Testis (tissue), 5 donors: ENCODE measurements at places on chromosomes 3 and 15. TPM values are rescaled to one million over a fixed set of nuclear protein-coding genes. Genes with fewer than 3 reads are reported as not detected.

The NOX5 gene
- 7.9 TPM for polyA plus RNA-seq

The GP5 gene
- not detected for polyA plus RNA-seq

The PLCH1 gene
- 32.1 TPM for polyA plus RNA-seq

The DNAJC13 gene
- polyA plus RNA-seq: 16.8 TPM

The C3orf52 gene
- polyA plus RNA-seq: 5.7 TPM

The TRANK1 gene
- polyA plus RNA-seq: 7.5 TPM

The CHST13 gene
- polyA plus RNA-seq: 21.4 TPM

The GOLGA6L9 gene
- 10.1 TPM for polyA plus RNA-seq

The TRAT1 gene
- polyA plus RNA-seq: 0.84 TPM
